ENCODE measurements at places on chromosomes 6 and 20. TPM values are rescaled to one million over a fixed set of nuclear protein-coding genes. Genes with fewer than 3 reads are reported as not detected.

DNA sequence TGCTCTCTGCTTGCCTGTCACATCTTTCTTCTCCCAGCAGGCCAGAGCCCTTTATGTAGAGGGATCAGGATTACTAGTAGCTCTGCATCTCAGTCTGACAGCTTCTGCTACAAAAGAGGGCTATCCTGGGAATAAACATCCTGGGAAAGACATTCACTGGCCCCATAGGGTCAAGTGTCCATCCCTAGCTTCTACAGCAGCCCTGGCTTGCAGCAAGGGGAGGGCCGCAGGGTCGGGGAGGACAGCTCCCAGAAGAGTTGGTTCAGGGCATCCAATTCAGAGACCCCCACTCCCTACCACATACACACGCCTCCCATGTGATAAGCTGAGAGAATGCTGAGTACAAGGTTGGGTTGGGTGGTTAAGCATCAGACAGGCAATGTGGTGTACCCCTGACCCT, 154.1 kb upstream of the PDE10A start:
- no peak overlapping the region for H3K27ac ChIP-seq
- H3K4me1 ChIP-seq: peaks cover 3% of the 10 kb centered on the region
- DNase-seq: no peak
- 0 out of 2 replicates have a peak, but pooled peaks cover 2% of the 10 kb centered on the region for H3K36me3 ChIP-seq
- H3K4me3 ChIP-seq: no peak overlapping the region

- H3K36me3 ChIP-seq: no peaks in the 10 kb centered on the region
- no peak overlapping the region for H3K27ac ChIP-seq
- peaks cover 33% of the 10 kb centered on the region for H3K4me1 ChIP-seq
- DNase-seq: no peak
Measured at GRCh38 chr6:11423667-11424066, 113.9 kb upstream of the TMEM170B start.

DNA sequence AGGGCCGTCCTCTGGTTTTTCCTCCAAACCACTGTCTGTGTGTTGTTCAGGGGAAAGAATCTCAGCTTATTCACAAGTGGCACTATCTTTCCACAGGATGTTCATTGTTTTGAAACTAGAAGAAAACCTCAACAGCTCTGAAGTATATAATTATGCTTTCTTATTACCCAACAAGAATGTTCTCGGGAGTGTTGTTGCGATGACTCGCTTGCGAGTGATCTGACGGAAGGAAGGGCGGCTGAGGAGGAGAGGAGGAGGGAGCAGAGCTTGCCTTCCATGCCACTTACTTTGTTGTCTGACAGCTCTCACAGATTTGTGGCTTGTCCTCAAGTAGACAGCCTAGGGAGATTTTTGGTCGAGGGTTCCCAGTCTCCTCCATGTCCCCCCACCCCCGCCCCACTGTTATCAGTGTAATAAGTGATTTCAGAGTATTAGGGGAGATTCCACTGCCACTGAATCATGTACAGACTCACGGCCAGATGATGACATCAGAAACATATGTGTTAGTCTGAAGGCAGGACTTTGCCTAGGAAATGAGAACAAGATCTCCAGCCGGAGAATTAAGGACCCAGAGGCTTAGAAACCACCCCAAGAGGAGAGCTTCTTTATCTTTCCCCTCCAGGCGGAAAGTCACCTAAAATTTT, 80.7 kb upstream of the CCN6 start:
- no peaks in the 10 kb centered on the region for H3K36me3 ChIP-seq
- H3K27me3 ChIP-seq: no peaks in the 10 kb centered on the region
- peak overlapping the region; percentile 13 for H3K4me3 ChIP-seq
- DNase-seq: peak; percentile 98
- H3K27ac ChIP-seq: peak overlapping the region; percentile 87
- H3K4me1 ChIP-seq: peaks cover 9% of the 10 kb centered on the region

The ARMH2 gene
- polyA plus RNA-seq: not detected

GRCh38 chr6:111530667-111531066, 47.6 kb upstream of the REV3L start:
- H3K4me1 ChIP-seq: peaks cover 2% of the 10 kb centered on the region
- no peak overlapping the region for H3K27ac ChIP-seq
- no peaks in the 10 kb centered on the region for H3K27me3 ChIP-seq
- DNase-seq: no peak

The PPP1R11 gene
- polyA plus RNA-seq: 44.6 TPM

DNA sequence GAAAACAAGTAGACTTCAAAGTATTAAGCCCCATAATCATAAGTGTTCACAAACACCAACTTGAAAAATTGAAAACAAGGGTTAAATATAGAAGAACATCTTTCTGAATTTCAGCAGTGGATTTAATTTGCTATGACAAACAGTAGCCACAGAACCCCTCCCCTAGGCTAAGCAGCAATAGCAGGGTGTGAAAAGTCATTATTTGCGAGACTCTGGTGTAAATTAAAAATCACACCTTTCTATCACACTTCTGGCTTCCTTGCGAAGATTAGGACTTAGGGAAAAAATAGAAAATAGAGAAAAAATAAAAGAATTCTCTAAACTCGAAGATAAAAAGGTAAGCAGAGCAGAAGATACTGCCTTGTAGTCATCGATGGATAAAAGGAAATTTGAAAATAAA, 6.1 kb downstream of the SAMD3 start:
- no peaks in the 10 kb centered on the region for H3K4me1 ChIP-seq
- no peaks in the 10 kb centered on the region for H3K27me3 ChIP-seq
- no peak for DNase-seq
- no peak overlapping the region for H3K27ac ChIP-seq

The CLPSL2 gene
- not detected for polyA plus RNA-seq

The POU3F2 gene
- not detected for polyA plus RNA-seq

GRCh38 chr20:19241440-19241839, 29.0 kb downstream of the SLC24A3 start:
- no peaks in the 10 kb centered on the region for H3K36me3 ChIP-seq
- H3K4me1 ChIP-seq: no peaks in the 10 kb centered on the region
- DNase-seq: no peak
- H3K4me3 ChIP-seq: no peak overlapping the region
- H3K27ac ChIP-seq: no peak overlapping the region

The ZNF133 gene
- polyA plus RNA-seq: 17.2 TPM

DNA sequence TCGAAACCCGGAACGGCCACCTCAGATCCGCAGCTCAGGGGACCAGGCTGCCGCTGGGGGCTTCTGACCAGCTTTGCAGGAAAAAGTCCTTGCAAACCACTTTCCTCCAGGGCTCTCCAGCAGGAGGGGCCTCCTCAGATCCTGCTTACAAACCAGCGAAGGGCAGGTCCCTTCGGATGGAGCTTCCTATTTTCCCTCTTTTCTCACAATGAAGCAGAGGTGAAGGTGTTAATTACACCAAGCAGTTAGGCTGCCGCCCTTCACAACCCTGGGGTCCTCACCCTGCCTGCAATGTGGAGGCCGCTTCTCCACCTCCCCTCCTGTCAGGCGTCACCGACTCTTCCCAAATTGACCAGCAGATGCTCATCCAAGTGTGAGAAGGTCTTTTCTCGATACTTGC, 5.7 kb downstream of the ARHGAP40 start:
- H3K27ac ChIP-seq: no peak overlapping the region
- no peak overlapping the region for H3K4me3 ChIP-seq
- no peaks in the 10 kb centered on the region for H3K36me3 ChIP-seq
- no peaks in the 10 kb centered on the region for H3K4me1 ChIP-seq
- no peak for DNase-seq

DNA sequence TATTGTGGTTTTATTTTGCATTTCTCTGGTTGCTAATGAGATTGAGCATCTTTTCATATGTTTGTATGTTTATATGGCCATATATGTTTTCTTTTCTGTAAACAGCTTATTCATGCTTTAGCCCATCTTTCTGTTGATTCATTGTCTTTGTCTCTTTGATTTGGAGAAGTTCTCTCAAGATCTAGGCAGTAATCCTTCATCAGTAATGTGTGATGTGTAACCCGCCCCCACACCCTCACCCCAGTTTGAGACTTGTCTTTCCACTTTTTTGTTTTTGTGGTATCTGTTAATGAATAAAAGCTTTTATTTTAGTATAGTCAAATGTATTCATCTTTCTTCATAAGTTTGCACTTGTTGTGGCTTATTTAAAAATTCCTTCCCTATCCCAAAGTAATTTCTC, 26.0 kb downstream of the ZC3H12D start:
- no peak overlapping the region for H3K4me3 ChIP-seq
- DNase-seq: no peak
- H3K27ac ChIP-seq: no peak overlapping the region
- H3K36me3 ChIP-seq: no peaks in the 10 kb centered on the region
- no peaks in the 10 kb centered on the region for H3K27me3 ChIP-seq

DNA sequence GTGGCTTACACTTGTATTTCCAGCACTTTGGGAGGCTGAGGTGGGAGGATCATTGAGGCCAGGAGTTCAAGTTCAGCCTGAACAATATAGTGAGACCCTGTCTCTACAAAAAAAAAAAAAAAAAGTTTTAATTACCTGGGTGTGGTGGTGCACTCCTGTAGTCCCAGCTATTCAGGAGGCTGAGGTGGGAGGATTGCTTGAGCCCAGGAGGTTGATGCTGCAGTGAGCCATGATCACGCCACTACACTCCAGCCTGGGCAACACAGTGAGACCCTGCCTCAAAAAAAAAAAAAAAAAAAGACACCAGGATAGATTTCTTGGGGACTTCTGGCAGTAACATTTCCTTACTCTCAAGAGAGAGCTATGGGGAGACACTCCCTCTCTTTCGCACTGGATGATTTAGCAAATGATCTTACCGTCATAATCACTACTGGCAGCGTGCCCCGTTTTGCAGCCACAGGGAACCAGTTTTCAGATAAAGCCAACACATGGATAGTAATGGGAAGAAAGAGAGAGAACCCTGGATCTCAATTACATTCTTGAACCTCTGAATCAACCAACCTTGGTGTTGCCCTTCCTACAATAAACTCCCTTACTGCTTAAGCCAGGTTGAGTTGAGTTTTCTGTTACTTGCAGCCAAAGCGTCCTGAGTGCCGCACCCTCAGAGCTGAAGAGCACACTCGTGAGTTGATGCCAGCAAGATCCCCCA, 18.1 kb upstream of the PTPN1 start:
- H3K4me1 ChIP-seq: peaks cover 3% of the 10 kb centered on the region
- no peaks in the 10 kb centered on the region for H3K36me3 ChIP-seq
- no peaks in the 10 kb centered on the region for H3K27me3 ChIP-seq
- no peak overlapping the region for H3K4me3 ChIP-seq
- peak; percentile 55 for DNase-seq
- no peak overlapping the region for H3K27ac ChIP-seq

The LPA gene
- not detected for polyA plus RNA-seq

GRCh38 chr20:61127311-61128039, 124.6 kb upstream of the CDH4 start:
- H3K4me1 ChIP-seq: no peaks in the 10 kb centered on the region
- H3K27ac ChIP-seq: no peak overlapping the region
- DNase-seq: peak; percentile 92
- no peak overlapping the region for H3K4me3 ChIP-seq
- H3K27me3 ChIP-seq: no peaks in the 10 kb centered on the region
- no peaks in the 10 kb centered on the region for H3K36me3 ChIP-seq

The ASIP gene
- not detected for polyA plus RNA-seq

DNA sequence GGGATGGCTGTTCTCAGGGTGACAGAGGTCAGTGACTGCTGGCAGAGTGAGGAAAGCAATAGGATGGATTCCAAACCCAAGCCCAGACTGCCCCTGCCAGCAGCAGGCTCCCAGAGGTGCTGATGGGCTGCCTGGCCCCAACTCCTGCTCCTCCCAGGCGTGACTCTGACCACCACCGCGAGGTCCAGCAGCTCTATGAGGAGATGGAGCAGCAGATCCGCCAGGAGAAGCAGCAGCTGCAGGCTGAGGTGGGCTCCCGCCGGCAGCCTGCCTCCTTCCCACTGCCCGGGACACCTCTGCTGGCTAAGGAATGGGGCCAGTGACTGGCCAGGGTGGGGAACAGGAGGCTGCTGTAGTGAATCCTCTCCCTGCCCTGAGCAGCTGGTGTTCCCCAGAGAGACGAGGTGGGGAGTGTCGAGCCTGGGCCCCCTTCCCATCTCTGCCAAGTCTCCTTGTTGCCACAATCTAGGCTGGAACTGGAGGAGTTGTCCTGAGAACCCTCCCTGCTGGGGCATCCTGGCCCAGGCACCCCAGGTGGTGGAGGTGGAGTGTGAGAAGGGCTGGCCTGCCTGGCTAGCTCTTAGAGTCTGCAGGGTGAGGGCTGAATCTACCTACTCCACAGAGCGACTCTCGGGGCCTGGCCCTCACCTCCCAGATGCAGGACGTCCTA, 20.4 kb downstream of the RAB44 start:
- H3K4me3 ChIP-seq: no peak overlapping the region
- no peaks in the 10 kb centered on the region for H3K4me1 ChIP-seq

The MAN1A1 gene
- 6.4 TPM for polyA plus RNA-seq

GRCh38 chr20:39049684-39050554, 87.8 kb downstream of the DHX35 start:
- DNase-seq: peak; percentile 51
- peak overlapping the region; percentile 71 for H3K4me3 ChIP-seq
- H3K27me3 ChIP-seq: peaks cover 3% of the 10 kb centered on the region
- H3K27ac ChIP-seq: peak overlapping the region; percentile 71

DNA sequence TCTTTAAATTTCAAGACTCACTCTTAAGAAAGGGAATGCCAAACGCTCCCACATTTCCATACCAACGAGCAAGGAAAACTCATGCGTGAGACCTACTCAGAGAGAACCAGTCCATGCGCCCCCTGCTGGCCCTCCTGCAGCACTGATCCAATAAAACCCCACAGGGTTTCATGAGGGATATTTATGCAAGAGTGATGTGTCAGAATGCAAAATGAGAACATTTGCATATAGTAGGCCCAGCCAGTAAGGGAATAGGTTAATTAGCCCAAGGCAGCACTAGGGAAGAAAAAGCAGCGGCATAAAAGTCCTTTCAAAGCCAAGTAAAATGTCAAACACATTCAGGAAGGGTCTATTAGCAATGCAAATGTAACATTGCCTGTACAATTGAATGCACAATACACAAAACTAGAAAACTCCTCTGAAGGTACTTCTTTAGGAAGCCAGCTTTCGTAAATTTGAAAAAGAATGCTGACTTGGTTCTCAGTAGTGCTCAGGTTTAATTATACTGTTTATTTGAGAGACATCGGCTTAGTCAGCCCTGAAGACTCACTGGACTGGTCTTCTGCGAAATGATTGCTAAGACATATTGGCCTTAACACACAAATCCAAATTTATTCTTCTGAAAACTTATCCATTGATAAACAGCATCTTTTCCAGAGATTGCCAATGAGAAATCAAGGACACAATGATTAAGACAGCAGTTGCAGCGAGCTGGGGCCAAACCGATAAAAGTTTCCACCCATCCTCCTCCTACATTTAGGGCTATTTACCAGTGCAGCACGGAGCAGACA, 93.2 kb downstream of the GMPR start:
- peak overlapping the region; percentile 18 for H3K27ac ChIP-seq
- no peak overlapping the region for H3K4me3 ChIP-seq
- peak; percentile 77 for DNase-seq

All from IMR-90 (cell line).